Occipital lobe (tissue), 3 donors: ENCODE measurements at places on chromosomes 12 and 14. TPM values are rescaled to one million over a fixed set of nuclear protein-coding genes. Genes with fewer than 3 reads are reported as not detected.
A peak's percentile ranks its signal among the peaks of the same experiment; 100 is the strongest.

- DNase-seq = no peak
Observed at GRCh38 chr12:116222358-116222757, 55.1 kb downstream of the MED13L start.

GRCh38 chr12:122855071-122855829, 20.0 kb downstream of the HIP1R start:
- DNase-seq = no peak

DNA sequence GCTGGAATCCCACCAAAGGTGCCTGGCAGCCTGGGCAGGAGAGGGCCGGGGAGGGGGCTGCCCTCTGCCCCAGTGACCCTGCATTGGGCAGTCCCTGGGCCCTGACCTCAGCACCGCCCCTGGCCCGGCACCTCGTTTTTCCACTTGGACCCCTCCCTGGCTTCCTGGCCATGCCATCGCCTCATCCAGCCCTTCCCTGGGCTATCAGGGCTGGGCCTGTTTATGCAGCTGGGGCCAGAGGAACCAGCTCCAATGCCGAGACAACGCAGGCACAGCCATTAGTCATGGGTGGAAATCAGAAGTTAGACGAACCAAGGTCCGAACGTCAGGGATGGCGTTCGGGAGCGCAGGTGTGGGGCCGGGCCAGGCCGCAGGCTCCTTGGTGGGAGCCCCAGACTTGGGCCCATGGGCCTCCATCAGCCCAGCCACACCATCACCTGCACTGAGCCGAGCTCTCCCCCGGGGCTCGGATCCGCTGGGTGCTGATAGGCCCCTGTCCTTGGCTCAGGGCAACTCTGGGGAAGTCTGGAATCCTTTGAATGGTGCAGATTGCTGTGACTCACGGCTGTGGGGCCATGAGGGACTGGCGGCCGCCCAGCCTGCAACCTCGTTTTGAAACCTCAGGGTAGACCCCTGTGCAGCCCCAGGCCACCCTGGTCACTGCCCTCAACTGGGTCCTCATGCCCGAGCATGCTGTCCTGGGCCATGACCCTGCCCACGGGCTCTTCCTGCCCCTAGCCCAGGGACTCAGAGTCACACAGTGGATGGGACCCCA, 169.4 kb downstream of the KIF26A start:
- DNase-seq = no peak

The CNTN1 gene
- total RNA-seq = 385 TPM

The CLEC4D gene
- total RNA-seq = not detected

- no peak for DNase-seq
Observed at GRCh38 chr12:4240981-4241380, 32.6 kb upstream of the CCND2 start.

The KLRC3 gene
- total RNA-seq = 2.2 TPM

The STYK1 gene
- total RNA-seq = 6.7 TPM

GRCh38 chr14:21965042-21965441, 291.4 kb upstream of the OR4E1 start:
- DNase-seq = no peak

DNA sequence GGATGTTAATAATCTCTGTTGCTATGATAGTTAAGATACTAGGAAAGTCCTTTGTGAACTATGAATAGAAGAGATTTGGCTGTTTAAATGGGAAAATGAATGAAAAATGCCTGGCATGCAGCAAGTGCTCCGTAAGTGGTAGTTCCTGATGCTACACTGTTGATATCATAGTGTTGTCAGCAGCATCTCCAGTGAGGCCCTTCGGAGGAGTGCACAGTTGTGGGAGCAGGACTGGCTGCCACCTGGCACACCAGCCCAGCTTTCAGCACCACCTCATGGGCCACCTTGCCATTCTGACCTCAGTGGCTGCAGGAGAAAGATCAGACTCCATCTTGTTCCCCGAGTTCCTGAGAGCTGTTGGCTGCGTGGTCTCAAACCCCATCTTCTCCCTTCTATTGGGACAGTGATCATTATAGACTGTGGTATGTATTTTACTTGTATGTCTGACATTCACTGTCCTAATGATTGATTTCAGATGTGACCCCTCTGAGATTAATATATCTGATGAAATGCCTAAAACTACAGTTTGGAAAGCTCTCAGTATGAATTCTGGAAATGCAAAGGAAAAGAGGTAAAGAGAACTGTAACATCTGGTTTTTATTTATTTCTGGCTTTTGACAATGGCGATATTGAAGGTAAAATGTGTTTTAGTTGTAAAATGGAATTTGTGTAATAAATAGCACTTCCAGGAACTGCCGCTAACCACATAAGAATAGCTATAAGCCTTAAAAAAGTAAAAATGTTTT, 80.9 kb downstream of the SLC4A8 start:
- no peak for DNase-seq

DNA sequence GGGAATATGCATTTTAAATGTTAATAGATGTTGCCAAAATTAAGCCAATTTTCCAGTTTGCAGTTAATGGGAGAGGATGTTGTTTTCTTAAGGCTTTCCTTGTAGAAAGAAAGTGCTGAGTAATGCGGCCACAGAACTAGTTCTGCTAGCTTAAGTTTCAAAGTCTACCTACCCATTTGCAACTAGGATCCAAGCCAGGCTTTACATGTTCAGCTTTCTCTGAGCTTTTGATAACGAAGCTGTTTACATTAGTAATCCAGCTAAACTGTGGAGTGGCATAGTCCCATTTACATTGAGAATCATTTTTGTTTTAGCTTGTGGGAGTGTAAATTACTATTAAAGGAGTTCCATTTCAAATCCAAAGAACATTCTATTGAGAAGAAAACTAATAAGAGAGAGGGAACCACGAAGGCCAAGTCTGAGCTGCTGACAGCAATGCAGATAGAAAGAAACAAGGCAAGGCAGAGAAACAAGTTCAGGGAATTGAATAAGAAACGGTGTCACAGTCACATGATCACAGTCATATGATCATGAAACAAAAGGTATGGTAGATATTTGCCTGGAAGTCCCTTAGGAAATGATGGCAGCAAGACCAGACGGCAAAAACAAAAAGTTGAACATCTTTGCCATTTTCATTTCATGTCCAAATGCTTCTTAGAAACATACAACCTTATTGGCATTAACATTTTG, 274.9 kb downstream of the PAWR start:
- no peak for DNase-seq

The RNASE1 gene
- total RNA-seq = 9.2 TPM

GRCh38 chr12:19206493-19207077, 77.1 kb downstream of the PLEKHA5 start:
- no peak for DNase-seq

DNA sequence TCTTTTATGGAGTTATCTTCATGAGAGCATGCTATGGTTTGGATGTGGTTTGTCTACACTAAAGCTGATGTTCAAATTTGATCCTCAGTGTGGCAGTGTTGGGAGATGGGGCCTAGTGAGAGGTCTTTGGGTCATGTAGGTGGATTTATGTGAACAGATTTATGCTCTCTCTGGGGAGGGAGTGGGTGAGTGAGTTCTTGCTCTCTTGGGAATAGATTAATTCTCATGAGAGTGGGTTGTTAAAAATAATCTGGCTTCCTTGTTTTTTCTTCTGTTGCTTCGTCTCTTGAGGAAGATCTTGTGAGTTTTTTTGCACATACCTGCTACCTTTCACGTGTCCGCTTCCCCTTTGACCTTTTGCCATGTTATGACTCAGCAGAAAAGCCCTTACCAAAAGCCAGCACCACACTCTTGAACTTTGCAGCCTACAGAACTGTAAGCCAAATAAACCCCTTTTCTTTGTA, 20.5 kb downstream of the DERA start:
- no peak for DNase-seq

The TMCC3 gene
- 8.7 TPM for total RNA-seq

The TMEM233 gene
- not detected for total RNA-seq

The IAPP gene
- not detected for total RNA-seq

DNA sequence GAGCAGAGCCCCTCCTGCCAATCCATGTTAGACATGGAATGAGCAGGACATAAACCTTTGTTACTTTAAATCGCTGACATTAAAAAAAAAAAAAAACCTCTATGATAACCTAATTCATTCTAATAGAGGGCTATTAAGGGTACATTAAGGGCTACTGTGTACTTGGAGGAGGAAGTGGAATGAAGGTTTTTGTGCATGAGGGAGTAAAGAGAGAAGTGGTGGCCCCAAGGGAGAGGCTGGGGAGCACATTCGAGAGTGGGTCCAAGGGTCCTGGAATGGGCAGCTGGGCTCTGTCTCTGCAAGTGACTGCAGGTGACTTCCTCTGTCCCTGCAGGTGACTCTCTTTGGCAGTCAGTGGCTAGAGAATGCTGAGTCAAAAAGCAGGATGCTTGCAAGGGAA, 32.1 kb upstream of the PTGDR start:
- DNase-seq = no peak

GRCh38 chr12:120234643-120235368, 30.7 kb downstream of the PXN start:
- DNase-seq = peak; percentile 62

The EGLN3 gene
- 9.7 TPM for total RNA-seq

The FBXW8 gene
- total RNA-seq = 11.9 TPM

- no peak for DNase-seq
Observed at GRCh38 chr12:54056110-54056509, 2.5 kb downstream of the HOXC4 start.

- no peak for DNase-seq
Observed at GRCh38 chr12:91173124-91173523, 9.5 kb downstream of the DCN start.

The DHRS2 gene
- total RNA-seq = 0.31 TPM

- no peak for DNase-seq
Observed at GRCh38 chr12:49905718-49906314, 2.1 kb upstream of the FAIM2 start.

- no peak for DNase-seq
Observed at GRCh38 chr12:6114476-6114870, 10.0 kb downstream of the VWF start.
